CD4-positive, alpha-beta T cell treated with Interleukin-17A for 1 hour (primary cell): ENCODE measurements at places on chromosomes 3 and 15.

- peak; percentile 64 for DNase-seq
Observed at GRCh38 chr3:52533623-52534280, at the start of gene NT5DC2. TSS of gene NT5DC2 (minus strand) at chr3:52533857. CDS start at chr3:52533737, 120 bp downstream.

- DNase-seq: peak; percentile 64
Observed at GRCh38 chr15:81410318-81410753, 36.3 kb upstream of the TMC3 start.

DNA sequence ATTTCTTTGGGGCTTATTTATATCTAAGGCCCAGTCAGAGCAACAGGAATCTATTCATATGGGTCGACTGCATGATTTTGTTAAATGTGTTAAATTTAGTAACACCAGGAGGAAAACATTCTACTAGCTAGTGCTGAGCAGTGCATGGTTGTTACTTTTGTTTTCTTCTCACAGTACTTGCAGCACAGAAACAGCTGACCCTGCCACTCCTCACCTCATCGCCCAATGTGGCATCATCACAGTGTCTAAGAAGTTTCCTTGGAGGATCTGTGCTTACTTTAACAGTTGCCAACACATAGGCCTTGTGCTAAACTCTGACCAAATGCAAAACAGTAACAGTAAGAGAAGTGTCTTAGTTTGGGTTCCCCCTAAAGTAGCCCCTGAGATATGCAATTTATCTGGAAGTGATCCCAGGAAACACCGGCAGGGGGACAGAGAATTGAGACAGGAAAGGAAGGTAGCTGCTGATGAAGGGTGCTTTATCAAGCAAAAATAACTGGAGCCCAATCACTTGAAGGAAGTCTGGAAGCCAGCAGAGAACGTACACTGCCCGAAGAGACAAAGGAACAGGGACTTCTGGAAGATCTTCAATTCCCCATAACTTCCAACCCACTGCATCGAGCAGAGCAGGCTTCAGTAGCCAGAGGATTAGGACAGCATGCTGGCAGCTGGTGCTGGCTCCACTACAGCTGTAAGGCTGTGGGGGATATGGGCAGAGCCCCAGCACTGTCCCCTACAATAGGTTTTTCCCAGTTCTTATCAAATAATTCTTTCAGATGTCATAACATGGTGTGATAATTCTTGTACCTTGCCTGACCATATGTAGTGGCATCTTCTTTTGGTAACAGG is 36.0 kb upstream of the ULK4 start:
- no peak for DNase-seq

- DNase-seq: no peak
Observed at GRCh38 chr3:12780751-12781150, 15.7 kb upstream of the CAND2 start.
